ENCODE measurements at places on chromosomes 11 and 22. TPM values are rescaled to one million over a fixed set of nuclear protein-coding genes. Genes with fewer than 3 reads are reported as not detected.

GRCh38 chr11:112610996-112611750, 350.0 kb upstream of the NCAM1 start:
- H3K4me3 ChIP-seq = no peak overlapping the region
- H3K4me1 ChIP-seq = no peaks in the 10 kb centered on the region
- DNase-seq = no peak
- no peak overlapping the region for H3K27ac ChIP-seq
- no peaks in the 10 kb centered on the region for H3K36me3 ChIP-seq

DNA sequence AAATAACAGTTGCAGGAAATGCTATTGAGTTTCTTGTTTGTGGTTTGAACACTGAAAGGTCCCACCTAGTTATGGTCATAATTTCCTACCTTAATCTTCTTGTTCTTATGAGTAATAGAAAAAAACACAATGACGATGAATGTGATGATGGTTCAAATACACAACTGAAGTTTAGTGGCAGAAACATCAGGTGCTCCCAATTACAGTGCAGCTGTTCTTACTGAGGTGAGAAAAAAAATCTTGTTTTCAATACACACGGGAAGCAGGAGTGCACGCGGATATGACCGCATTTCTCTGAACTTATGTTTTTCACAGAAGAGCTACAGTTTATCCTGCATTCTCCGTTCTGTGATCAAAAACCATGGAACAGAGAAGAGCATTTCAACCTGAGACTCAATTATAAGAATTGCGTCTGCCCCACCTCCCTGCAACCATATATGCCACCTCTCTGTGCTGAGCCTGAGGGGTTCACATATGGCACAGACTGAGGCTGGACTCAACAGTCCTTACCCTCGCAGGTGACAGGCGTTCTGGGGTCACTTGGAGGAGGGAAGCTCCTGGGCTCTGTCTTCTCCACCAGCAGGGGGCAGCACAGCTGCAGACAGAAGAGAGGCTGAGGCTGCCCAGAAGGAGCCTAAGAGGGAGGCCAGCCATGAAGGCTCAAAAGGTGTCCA, 99.7 kb upstream of the IGLL5 start:
- H3K36me3 ChIP-seq = no peaks in the 10 kb centered on the region
- H3K4me3 ChIP-seq = no peak overlapping the region
- DNase-seq = peak; percentile 69

DNA sequence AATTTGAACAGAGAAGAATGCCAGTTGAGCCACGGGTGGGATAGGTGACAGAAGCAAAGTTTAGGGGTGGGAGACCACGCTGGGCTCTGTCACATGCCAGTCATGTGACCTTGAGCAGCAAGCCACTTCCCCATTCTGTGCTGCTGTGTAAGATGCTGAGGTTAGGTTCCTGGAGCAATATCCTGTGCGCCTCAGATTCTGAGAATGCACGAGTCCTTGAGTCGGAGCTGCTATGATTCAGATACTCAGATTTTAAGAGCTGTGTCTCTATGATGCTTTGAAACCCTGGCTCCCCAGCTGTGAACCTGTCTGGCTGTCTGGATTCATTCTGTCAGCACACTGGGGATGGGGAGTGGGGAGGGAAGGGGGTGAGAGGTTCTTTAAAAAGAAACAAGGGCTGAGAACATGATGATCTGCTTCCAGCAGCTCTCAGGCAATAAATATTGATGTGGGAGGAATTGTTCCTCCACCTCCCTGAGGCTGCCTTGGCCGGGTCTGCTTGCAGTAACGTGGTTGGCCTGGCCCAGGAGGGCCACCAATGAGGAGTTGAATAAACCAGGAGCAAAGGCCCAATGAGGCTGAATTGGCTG, 24.0 kb downstream of the SLCO2B1 start:
- no peak overlapping the region for H3K4me3 ChIP-seq
- peak overlapping the region; percentile 62 for H3K27ac ChIP-seq
- no peaks in the 10 kb centered on the region for H3K27me3 ChIP-seq

DNA sequence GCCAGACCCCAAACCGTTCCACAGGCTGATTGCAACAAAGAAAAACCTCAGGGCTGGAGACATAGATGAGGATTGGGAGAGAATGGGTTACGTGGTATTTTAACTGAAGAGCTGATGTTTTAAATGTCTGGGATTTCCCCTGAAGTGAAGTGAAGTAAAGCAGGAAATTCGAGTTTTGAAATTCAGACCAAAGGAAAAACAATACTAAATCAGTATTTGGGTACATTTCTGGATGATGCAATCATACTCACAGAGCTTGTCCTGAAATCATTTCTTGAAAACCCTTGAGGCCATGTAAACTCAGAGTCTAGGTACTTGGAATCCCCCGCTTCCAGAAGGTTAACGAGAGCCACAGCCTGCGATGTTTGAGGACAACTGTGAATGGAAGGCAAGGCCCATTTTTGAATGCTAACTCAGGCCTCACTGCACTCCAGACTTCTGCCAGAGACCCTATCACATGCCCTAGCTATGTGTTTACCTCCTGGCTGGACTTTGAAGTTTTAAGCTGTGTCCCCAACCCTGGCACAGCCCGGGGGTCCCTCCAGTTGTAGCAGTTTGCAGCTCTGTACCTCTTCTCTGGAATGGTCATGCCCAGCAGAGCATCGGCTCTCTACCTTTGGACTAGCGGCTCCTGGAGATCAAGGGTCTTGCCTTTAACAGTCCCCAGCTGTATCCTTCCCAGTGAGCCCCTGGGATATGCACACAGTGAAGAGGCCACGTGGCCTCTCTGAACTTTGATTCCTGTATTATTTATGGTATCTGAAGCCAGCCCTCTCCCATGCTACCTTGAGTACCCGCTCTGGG, 5.4 kb upstream of the FTH1 start:
- peaks cover 88% of the 10 kb centered on the region for H3K4me1 ChIP-seq
- no peaks in the 10 kb centered on the region for H3K27me3 ChIP-seq
- H3K36me3 ChIP-seq = no peaks in the 10 kb centered on the region
- peak overlapping the region; percentile 100 for H3K27ac ChIP-seq

- no peaks in the 10 kb centered on the region for H3K4me1 ChIP-seq
- no peak overlapping the region for H3K4me3 ChIP-seq
- no peak overlapping the region for H3K27ac ChIP-seq
- peak; percentile 49 for DNase-seq
Observed at GRCh38 chr11:114348200-114349191, 51.8 kb downstream of the C11orf71 start.

- no peaks in the 10 kb centered on the region for H3K4me1 ChIP-seq
- H3K36me3 ChIP-seq = no peaks in the 10 kb centered on the region
- no peak overlapping the region for H3K27ac ChIP-seq
- DNase-seq = no peak
- no peak overlapping the region for H3K4me3 ChIP-seq
Observed at GRCh38 chr11:58712531-58712930, 19.2 kb downstream of the GLYAT start.

- peaks cover 6% of the 10 kb centered on the region for H3K27me3 ChIP-seq
- H3K4me1 ChIP-seq = peaks cover 41% of the 10 kb centered on the region
- peak; percentile 26 for DNase-seq
Observed at GRCh38 chr11:76787911-76788596, 4.9 kb downstream of the TSKU start.

The MAP6 gene
- 3.2 TPM for total RNA-seq

The ZBTB16 gene
- total RNA-seq = 186 TPM

GRCh38 chr11:66843776-66844495, 695 bp downstream of the RCE1 start:
- no peak for DNase-seq
- peaks cover 39% of the 10 kb centered on the region for H3K4me1 ChIP-seq
- H3K27me3 ChIP-seq = no peaks in the 10 kb centered on the region
- peak overlapping the region; percentile 98 for H3K4me3 ChIP-seq

GRCh38 chr11:18392434-18393321, 1.7 kb upstream of the LDHA start:
- H3K27me3 ChIP-seq = no peaks in the 10 kb centered on the region
- no peaks in the 10 kb centered on the region for H3K4me1 ChIP-seq
- no peak for DNase-seq
- no peak overlapping the region for H3K4me3 ChIP-seq

The KRTAP5-8 gene
- 0.41 TPM for total RNA-seq

- no peaks in the 10 kb centered on the region for H3K36me3 ChIP-seq
- no peak overlapping the region for H3K27ac ChIP-seq
- no peak for DNase-seq
- H3K27me3 ChIP-seq = no peaks in the 10 kb centered on the region
- H3K4me1 ChIP-seq = no peaks in the 10 kb centered on the region
Observed at GRCh38 chr11:34277171-34277570, 80.6 kb downstream of the ABTB2 start.

The F2 gene
- total RNA-seq = 0.41 TPM

DNA sequence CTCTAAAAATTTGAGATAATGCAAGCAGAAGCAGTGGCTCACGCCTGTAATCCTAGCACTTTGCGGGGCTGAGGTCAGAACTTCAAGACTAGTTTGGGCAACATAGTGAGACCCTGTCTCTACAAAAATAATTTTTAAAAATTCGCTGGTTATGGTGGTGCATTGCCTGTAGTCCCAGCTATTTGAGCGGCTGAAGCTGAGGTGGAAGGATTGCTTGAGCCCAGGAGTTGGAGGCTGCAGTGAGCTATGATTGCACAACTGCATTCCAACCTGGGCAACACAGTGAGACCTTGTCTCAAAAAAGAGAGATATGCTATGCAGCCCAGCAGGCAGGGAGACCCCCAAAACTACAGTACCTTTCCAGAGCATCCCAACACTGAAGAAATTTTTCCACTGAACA, 2.3 kb downstream of the CTSC start:
- no peak overlapping the region for H3K4me3 ChIP-seq
- H3K27ac ChIP-seq = no peak overlapping the region
- no peak for DNase-seq
- peaks cover 21% of the 10 kb centered on the region for H3K36me3 ChIP-seq
- H3K27me3 ChIP-seq = no peaks in the 10 kb centered on the region

- no peak for DNase-seq
- H3K27ac ChIP-seq = no peak overlapping the region
- no peaks in the 10 kb centered on the region for H3K27me3 ChIP-seq
- H3K4me3 ChIP-seq = no peak overlapping the region
- H3K36me3 ChIP-seq = no peaks in the 10 kb centered on the region
- peaks cover 7% of the 10 kb centered on the region for H3K4me1 ChIP-seq
Observed at GRCh38 chr11:18522388-18522787, 4.4 kb downstream of the TSG101 start.

GRCh38 chr11:86177302-86177701, 67.3 kb upstream of the EED start:
- no peak overlapping the region for H3K4me3 ChIP-seq
- no peaks in the 10 kb centered on the region for H3K36me3 ChIP-seq
- H3K4me1 ChIP-seq = peaks cover 24% of the 10 kb centered on the region
- H3K27me3 ChIP-seq = no peaks in the 10 kb centered on the region

The OR56A3 gene
- total RNA-seq = not detected

The BDNF gene
- not detected for total RNA-seq

DNA sequence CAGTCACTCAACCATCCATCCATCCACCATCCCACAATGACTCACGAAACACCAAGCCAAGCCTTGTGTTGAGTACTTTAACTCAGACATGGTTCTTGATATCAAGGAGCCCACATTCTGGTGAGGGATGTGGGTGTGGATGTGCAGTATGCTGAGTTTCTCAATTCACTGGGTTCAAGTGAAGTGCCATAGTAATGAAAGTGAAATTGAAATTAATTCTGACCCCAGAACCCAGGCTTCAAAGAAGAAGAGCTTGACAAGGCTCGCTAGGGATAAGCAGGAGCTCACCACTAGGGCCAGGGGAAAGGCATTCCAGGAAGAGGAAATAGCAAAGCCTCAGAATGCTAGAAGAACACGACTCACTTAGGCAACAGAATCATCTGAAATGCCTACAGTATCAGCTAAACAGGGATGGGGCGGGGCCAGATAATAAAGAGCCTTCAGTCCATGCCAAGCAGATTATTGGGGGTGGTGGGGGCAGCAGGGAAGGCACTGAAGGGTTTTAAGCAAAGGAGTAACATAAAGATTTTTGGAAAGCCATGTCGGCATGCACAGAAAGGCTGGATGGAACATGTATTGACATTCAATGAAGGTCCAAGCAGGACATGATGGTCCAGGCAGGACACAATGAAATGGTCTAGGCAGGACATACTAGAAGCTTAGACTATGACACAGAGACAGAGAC, 37.2 kb downstream of the RTL6 start:
- no peaks in the 10 kb centered on the region for H3K4me1 ChIP-seq
- no peak overlapping the region for H3K4me3 ChIP-seq
- DNase-seq = no peak
- H3K27me3 ChIP-seq = no peaks in the 10 kb centered on the region

DNA sequence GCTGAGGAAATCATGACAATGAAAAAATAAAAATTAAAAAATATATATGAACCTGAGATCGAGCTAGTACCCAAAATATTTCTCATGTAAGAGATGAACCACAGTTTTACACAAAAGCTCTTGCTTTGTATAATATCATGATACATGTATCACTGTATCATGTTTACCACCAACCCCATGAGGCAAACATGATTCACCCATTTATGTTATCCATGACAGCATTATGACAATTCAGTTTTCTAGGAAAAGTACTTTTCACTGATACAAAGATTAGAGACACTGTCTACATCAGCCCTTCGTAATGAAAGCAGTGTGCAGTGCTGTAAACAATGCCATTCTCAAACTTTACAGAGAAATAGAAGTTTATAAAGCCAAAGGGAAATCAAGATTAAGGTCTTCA, 852.5 kb upstream of the LRRC4C start:
- no peak for DNase-seq
- H3K27ac ChIP-seq = no peak overlapping the region
- no peaks in the 10 kb centered on the region for H3K4me1 ChIP-seq

DNA sequence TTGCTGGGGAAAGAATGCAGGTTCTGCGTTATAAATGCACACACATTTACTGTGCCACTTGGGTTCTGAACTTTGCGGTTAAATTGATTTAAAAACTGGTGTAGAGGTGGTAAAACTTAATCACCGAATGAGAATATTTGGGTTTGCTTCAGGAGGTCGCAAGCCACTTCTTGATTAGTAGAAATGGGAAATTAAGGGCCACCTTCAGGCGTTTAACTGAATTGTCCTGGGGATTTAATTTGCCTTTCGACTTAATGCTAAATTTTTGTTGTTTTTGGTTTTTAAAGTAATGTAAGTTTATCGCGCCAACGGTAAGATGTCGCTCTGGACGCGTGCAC, 459 bp upstream of the NCR3LG1 start:
- H3K4me3 ChIP-seq = peak overlapping the region; percentile 56
- peak overlapping the region; percentile 93 for H3K27ac ChIP-seq
- H3K4me1 ChIP-seq = no peaks in the 10 kb centered on the region
- DNase-seq = no peak

DNA sequence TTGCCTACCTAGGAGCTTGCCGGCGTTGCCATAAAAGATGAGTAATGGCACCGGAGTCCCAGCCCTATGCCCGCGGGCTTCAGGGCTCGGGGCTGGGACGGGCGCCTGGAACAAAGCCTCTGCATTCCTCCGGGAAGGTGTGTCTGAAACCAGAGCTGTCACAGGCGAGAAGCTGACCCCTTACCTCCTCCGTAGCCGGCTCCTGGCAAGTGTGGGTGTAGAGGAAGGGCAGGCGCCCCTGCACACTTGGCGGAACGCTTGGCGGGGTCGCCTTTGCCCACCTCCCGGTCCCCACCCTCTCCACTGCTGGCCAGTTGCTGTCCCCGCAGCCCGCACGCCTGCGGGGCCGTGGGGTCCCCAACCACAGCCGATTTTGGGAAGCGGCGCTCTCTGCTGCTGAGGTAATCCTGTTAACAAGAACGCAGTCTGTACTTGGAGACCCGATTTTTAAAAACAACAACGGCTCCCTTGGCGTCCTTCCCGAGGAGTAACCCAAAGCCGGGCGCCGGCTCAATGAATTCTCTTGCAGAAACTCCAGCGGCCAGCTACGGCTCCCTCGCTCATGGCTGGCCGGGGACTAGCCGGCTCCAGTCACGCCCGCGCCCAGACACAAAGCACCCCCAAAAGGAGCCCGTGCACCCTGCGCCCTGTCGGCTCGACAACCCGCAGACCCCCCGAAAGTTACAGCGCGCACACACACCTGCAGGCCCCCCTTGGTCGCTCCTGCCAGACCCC, 89.2 kb downstream of the PLEKHA7 start:
- H3K27me3 ChIP-seq = peaks cover 34% of the 10 kb centered on the region
- H3K36me3 ChIP-seq = no peaks in the 10 kb centered on the region
- H3K4me3 ChIP-seq = peak overlapping the region; percentile 31
